ENCODE measurements at places on chromosomes 3 and 15.
A peak's percentile ranks its signal among the peaks of the same experiment; 100 is the strongest.

- DNase-seq = no peak
These were observed 299.7 kb downstream of the LSAMP start for GRCh38 chr3:116145613-116146012.

GRCh38 chr3:129705274-129705673 is 98.8 kb upstream of the PLXND1 start:
- DNase-seq = no peak

GRCh38 chr3:98555025-98555379 is 23.2 kb downstream of the GPR15 start:
- no peak for DNase-seq

DNA sequence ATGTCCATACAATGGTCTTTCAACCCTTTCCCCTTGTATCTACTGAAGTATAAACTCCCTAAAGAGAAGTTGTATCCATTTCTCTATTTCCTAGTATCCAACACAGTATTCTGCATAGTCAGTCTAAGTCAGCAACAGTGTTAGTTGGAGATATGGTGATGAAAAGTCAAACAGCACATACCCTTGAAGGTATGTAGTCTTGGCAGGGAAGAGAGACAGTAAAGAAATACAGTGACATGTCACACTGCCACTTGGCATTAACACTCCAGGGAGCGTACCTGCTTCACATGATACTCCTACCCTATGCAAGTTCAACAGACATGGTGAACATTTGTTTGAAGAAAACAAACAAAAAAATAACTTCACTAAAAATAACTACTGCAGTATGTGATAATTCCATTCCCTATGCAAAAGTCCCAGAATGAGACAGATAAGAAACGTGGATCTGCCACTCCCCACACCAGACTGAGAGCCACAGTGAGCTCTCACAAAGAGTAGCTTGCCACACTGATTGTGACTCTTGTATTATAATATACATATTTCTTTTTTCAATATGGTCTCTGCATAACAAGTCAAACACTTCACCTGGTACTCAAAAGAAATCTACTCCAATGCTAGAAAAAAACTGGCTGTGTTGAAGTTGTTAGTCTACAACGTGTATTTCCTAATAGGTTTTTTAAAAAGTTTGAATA is 5.9 kb downstream of the PDCD10 start:
- DNase-seq = no peak

DNA sequence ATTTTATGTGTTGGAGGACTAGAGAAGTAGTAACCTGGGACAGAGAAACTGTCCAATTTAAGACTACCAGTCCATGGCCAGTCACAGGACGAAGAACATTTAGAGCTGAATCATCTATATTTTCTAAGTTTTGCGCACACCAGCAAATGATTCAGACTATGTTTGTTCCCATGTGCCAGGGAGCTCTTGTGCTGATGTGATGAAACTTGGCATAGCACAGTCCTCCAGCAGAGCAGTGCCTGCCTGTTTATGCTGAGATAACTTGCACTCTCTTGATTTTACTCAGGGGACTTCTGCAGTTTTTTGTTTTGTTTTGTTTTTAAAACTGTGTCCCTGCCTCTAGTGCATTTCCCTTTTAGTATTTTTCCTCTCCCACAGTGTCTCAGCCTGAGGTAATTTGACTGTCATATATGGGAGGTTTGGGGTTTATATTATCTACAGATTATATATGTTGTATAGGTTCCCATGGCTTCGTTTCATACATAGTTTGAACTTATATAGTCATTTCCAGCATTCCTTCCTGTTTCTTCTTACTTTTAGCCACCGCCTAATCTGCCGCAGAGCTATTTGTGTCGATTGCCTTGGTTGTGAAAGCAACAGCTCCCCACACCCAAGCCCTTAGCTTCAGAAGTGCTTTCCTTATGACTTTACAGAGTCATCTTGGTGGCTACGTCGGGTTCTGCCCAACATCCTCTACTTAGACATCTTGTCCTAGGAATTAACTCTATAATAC is 45.5 kb downstream of the PPM1L start:
- DNase-seq = peak; percentile 33

GRCh38 chr3:160927620-160928019 is 171.6 kb downstream of the PPM1L start:
- no peak for DNase-seq

DNA sequence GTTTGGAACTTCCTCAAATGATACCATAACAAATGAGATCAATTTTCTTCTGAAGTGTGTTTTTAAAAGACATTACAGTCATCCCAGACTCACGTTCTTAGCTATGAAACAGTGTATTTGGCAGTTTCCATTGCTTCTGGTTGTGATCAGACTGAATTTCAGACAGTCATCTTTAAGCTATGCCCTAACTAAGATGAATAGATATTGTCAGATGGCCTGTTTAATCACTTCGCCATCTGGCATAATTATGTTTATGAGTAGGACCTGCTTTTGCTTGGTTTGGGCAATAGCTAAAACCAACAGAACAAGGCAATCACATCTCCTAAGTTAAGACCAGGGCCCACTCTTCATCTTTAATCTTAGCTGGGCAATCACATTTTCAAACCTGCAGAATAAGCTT is 313.1 kb downstream of the SV2B start:
- DNase-seq = no peak

GRCh38 chr15:87792250-87793040 is 464.1 kb downstream of the NTRK3 start:
- DNase-seq = no peak

DNA sequence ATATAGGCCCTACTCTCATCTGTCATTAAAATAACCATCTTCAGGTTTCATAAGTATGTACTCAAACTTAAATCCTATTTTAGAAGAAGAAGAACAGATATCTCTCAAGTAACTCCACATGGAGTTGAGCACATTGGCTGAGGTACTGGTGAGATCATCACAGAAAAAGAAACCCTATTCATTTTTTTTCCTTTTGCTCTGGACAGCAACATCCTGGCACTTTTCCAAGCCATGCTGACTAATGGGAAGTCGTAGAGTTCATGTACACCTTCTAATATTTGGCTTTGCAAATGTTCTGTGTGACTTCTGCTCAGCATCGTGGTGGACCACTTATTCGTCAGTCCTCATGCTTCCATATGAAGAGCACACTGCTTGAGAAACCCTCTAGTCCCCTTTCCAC is 336.0 kb upstream of the KCNH8 start:
- no peak for DNase-seq

DNA sequence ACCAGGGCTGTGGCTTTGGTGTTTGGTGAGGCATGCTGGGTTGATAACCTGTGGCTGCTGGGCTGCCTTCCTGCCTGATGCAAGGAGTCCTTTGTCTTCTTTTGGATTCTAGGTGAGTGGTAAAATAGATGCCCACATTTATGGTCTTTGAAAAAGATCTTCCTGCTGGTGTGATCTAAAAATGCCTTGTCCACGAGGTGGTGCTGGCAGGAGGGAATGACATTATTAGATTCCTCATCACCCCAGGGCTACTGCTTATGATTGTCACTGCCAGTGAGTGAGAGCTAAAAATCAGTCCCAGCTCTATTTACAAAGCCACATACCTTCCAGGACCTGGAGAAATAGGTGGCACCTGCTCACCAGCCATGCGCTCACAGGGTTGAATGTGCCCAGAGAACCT is 355.5 kb upstream of the ROPN1 start:
- DNase-seq = no peak

GRCh38 chr15:70023769-70024491 is 73.8 kb downstream of the TLE3 start:
- DNase-seq = no peak
